ENCODE measurements at places on chromosomes 1 and 21.

GRCh38 chr1:229203030-229203751, 67.7 kb upstream of the RAB4A start:
- DNase-seq, result no peak

- DNase-seq, result no peak
Measured at GRCh38 chr1:153612111-153612754, 704 bp downstream of the S100A16 start.

- no peak for DNase-seq
Measured at GRCh38 chr21:14495075-14495474, 51.0 kb downstream of the SAMSN1 start.

DNA sequence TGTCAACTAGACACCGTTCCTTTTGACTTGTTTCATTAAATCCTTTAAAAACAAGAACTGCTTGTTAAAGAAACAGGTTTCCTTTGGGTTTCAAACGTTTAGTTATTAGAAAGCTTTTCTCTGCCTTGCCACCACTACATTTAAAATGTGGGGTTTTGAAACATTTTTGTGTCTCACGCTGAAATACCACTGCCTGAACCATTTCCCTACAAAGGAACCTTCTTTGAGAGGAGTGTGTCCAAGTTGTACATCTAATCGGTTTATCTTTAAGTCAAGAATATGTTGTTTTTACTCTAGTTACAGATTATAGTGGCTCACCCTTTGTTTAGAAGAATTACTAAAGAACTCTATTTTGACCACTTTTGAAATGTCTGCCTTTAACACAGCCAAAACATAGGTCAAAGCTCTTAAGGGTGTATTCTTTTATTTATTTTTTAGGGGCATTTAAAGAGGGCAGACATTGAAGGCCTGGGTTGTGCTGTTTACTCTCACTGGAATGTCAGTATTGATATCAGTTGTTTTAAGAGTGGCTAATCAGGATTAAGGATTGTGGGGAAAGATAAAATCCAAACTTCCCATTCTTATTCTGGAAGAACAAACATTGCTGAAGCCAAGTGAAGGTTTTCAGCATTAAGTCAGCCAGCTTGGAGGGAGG, 143.4 kb downstream of the GALNT2 start:
- no peak for DNase-seq

GRCh38 chr1:4916610-4917009, 262.2 kb downstream of the AJAP1 start:
- no peak for DNase-seq

GRCh38 chr1:230794431-230794830, 47.2 kb downstream of the CAPN9 start:
- DNase-seq, result no peak

DNA sequence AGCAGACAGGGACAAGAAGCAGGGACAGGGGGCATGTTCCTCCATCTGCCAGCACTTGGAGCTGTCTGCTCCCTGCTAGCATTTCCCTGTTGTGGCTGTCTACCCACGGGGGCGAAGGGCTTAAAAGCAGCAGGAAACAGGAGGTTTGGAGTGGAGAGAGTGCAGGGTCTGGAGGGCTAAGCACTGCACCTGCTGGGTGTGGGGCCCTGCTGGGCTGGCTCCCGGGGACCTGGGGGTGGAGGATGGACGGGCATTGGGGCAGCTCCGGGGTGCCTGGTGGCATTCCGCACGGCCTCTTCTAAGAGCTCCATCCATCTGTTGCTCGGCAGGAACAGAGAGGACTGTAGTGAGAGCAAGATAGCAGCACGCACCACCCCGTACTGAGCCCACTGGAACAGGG, 21.2 kb downstream of the LRRC71 start:
- DNase-seq, result no peak

- DNase-seq, result no peak
Measured at GRCh38 chr1:2983706-2984398, 37.4 kb upstream of the ACTRT2 start.

- DNase-seq, result no peak
Measured at GRCh38 chr1:212091438-212092121, 56.0 kb downstream of the DTL start.

- no peak for DNase-seq
Measured at GRCh38 chr1:110638058-110638457, 31.9 kb upstream of the KCNA2 start.

- DNase-seq, result no peak
Measured at GRCh38 chr1:24902471-24902891, 27.6 kb downstream of the RUNX3 start.

DNA sequence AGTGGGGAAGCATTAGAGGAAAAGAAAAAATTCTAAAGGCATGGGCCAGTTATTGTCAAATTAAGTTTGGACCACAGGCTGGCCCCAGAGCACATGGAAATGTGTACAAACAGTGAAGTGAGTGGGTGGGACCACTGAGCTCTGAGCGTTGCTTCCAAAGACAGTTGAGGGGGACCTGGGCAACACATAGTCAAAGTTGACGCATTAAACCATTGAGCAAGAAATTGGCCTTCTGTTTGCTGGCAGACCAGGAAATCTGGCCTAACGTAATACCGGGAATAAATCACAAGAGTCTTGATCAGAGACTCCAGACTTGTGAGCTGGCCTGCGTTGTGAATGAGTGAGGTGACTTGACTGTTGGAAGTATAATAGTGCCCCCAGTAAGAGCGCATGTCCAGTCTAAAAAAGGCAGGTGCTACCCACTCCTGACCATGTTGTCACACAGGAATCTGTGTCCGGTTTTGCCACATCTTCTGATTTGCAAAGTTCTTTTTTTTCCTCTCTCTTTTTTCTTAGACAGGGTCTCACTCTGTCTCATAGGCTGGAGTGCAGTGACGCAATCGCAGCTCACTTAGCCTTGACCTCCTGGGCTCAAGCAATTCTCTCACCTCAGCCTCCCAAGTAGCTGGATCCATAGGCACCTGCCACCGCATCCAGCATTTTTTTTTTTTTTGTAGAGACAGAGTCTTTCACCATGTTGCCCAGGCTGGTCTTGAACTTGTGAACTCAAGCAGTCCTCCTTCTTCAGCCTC, 10.7 kb downstream of the EPHB2 start:
- DNase-seq, result no peak

GRCh38 chr1:214316593-214316992, 35.6 kb downstream of the SMYD2 start:
- no peak for DNase-seq

- DNase-seq, result no peak
Measured at GRCh38 chr1:227741166-227741870, 6.1 kb downstream of the SNAP47 start.

GRCh38 chr1:167454304-167454893, 63.9 kb downstream of the CD247 start:
- DNase-seq, result no peak

DNA sequence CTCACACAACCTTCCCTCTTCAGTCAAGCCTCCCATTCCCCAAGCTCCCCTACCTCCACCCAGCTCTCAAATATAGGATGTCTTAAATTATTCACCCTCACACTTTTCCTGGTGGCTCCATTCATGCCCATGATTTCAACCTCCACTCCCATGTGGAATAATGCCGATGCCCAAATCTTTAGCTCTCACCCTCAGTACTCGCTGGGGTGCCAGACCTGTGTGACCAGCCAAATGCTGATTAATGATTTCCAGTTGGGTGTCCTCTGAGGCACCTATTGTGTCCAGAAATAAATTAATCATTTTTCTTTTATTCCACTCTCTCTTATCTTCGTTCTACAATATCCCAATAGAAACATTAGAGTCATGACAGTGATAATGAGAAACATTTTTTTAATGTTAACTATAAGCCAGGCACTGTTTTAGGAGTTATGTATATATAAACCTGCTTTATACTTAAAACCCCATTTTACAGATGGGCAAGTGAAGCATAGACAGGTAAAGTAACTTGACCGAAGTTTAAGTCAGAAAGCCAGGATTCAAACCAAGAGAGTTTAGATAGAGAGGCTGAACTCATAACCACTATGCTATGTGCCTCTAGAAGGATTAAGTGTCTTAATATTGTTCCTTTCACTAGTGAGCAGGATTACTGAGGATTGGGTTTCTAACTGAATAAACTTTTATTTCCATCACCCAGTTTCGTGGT, 209.7 kb downstream of the DUSP10 start:
- no peak for DNase-seq

DNA sequence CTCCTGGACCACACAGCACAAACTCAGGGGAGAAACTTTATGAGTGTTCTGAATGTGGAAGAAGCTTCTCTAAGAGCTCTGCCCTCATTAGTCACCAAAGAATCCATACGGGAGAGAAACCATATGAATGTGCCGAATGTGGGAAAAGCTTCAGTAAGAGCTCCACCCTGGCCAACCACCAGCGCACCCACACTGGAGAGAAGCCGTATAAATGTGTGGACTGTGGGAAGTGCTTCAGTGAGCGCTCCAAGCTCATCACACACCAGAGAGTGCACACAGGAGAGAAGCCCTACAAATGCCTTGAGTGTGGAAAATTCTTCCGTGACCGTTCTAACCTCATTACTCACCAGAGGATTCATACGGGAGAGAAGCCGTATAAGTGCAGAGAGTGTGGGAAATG, 22.5 kb downstream of the ZSCAN20 start:
- no peak for DNase-seq

- no peak for DNase-seq
Measured at GRCh38 chr21:37026499-37026898, 20.0 kb downstream of the RIPPLY3 start.

- DNase-seq, result no peak
Measured at GRCh38 chr1:38138498-38139233, 92.1 kb upstream of the POU3F1 start.

- no peak for DNase-seq
Measured at GRCh38 chr1:168057921-168058320, 78.8 kb downstream of the GPR161 start.

- no peak for DNase-seq
Measured at GRCh38 chr1:53273526-53273925, 35.2 kb upstream of the MAGOH start.

DNA sequence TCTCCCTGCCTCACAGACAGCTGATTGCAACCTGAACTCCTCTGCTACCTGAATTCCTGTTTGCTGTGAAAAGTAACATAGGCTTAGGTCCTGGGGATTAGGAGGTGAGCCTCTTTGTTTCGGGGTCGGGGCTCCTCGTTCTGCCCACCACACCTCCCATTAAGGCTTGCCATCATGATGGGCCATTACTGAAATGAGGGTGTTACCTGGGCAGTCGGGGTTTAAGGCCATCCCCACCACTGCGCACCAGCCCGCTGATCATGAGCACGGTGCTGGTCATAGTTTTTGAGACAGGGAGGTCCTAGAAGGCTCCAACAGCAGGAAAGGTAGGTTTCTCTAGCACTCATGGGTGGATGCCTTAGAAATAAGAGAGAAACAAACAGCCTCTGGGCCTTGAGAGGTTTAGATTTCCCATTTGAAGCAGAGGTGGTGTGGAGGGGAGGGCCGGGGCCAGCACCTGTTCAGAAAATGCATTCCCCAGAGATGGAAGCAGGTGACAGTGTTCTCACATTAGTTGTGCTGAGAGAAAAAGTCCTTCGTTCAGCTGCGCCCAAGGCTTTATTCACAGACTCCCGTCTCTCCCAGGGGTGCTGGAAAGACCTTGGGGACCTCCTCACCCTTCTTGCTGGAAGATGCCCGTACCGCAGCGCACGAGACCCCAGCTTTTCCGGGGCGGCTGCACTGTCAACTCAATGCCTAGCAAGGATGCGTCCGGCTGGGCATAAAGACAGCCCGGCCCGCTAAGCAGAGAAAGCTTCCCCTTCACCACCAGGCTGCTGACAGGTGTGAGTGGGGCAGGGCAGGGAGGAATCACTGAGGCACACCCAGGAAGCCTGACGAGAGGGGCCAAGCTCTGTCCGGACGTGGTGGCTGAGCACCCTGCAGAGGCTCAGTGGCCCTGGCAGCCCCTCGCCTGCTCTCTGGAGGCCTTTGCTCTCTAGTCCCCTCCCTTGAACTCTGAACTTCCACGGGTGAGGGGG, 125.5 kb downstream of the PGBD5 start:
- no peak for DNase-seq

GRCh38 chr1:66300280-66300971, 233.5 kb upstream of the SGIP1 start:
- DNase-seq, result no peak

- DNase-seq, result no peak
Measured at GRCh38 chr1:59738152-59738551, 76.6 kb upstream of the HOOK1 start.

GRCh38 chr1:219687779-219688178, 74.9 kb upstream of the ZC3H11B start:
- DNase-seq, result no peak

- no peak for DNase-seq
Measured at GRCh38 chr1:49251019-49251784, 474.5 kb upstream of the BEND5 start.

DNA sequence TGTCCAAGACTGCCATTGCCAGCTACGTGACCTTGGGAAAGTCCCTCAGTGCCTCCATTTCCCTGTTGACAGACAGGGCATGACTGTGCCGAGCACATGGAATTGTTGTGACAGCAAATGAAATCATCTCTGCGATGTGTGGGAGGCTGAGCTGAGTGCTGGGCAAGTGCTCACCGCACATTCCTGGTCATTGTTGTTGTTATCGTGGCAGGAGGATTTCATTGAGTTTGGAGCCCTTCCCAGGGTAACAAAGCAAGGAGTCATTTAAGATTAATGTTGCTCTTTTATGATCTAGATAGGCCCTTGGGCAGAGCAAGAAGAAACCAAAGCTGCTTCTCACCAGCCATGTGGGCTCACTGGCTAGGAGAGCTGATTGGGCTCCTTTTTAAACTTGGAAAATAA, 39.6 kb upstream of the ITPKB start:
- no peak for DNase-seq

GRCh38 chr1:147719711-147720225, 40.6 kb downstream of the GJA5 start:
- no peak for DNase-seq

GRCh38 chr1:167645140-167645541, 15.1 kb downstream of the RCSD1 start:
- no peak for DNase-seq

GRCh38 chr1:223403184-223403815, 10.1 kb downstream of the CCDC185 start:
- no peak for DNase-seq
